ENCODE measurements at places on chromosomes 6 and 20.

GRCh38 chr6:25277857-25278256, 1.3 kb upstream of the CARMIL1 start:
- DNase-seq, result no peak

- no peak for DNase-seq
Observed at GRCh38 chr6:2793534-2794151, 28.4 kb downstream of the WRNIP1 start.

DNA sequence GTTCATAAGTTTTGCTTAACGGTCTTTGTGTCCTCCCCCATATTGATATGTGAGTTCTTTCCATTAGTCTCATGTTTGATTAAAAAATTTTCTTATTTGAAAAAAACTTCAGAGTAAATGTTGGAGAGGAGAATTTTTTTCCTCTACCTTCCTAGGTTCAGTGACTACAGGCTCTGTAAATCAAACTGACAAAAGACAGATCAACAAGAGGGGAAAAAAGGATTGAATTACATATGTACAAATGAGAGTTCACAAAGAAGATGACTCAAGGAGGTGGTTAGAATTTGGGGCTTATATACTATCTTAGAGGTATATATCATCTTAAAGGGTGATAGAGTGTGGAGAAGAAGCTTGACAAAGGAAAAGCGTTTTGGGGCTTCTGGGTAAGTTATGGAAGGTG, 5.6 kb downstream of the TMC2 start:
- no peak for DNase-seq

DNA sequence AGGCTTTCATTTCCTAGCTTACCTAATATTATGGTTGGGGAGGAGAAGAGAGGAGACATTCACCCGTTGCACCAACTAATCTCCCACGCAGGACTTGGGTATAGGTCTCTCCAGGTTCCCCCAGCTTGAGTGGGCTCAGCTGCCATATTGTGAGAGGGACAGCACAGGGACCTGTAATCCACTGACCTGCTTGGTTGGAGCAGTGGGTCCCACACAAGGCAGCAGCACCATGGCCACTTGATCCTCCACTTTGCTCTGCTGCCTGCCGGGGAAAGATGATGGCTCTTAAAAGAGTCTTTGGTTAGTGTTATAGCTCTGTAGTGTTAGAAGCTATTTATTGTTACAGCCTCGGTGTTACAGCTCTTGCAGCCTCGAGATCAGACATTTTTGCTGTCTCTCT, 22.5 kb upstream of the ECHDC1 start:
- no peak for DNase-seq

- no peak for DNase-seq
Observed at GRCh38 chr6:97293198-97293696, 10.2 kb upstream of the MMS22L start.

DNA sequence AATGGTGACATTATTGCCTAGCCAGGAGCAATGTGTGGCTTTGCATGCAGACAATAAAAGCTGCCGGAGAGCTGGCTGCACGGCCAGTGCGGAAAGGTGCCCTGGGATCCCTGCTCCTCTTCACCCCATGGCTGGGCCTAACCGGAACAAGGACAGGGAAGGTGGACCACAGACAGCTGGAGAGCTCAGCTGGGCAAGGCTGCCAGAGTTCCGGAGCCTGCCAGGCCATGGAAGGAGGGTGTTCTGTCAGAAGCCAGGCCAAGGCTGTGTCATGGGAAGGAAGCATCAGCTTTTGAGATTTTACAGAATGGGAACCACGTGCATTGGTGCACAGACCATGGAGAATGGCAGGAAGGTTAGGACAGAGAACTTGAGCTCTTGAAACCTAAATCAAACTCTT, 25.0 kb downstream of the MAP1LC3A start:
- DNase-seq, result no peak

GRCh38 chr6:142696123-142697000, 248.6 kb downstream of the HIVEP2 start:
- no peak for DNase-seq

DNA sequence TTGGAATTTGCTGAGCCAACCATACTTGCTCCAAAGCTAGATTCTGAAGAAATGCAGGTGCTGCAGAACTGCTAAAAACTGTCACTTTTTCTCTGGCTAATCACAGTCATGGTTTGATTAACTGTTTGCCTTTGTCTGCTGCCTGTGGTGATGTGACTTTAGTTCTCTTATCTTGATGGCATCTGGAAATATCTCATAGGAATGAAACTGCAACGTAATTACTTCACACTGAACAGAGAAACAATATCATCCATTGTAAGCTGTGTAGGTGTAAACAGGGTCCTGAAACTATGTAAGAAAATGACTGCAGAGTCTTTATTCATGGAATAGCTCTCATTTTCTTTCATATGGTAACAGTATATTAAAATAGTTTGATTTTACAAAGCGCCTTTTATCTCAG, 721.9 kb upstream of the HS3ST5 start:
- DNase-seq, result no peak

- no peak for DNase-seq
Observed at GRCh38 chr20:50655311-50655880, 35.9 kb downstream of the RIPOR3 start.

DNA sequence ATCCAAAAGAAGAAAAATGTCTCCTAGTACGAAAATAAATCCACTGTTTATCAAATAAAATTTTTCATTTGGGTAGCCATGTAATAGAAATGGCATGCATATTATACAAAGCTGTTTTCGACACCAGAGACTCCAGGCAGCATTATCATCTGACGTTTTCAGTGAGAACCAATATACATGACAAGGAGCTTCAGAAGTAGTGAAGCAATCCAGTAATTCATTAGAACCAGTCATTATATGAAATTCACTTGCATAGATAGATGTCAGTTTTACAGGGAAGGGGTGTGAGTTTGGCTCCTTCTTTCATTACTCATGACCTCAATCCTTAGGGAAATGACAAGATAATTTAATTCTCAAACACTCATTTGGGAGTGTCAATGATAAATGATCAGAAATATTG, 14.7 kb downstream of the HTR1B start:
- no peak for DNase-seq

GRCh38 chr6:123808556-123808955, 4.9 kb downstream of the NKAIN2 start:
- DNase-seq, result no peak

GRCh38 chr6:16659466-16660156, 101.6 kb downstream of the ATXN1 start:
- no peak for DNase-seq

DNA sequence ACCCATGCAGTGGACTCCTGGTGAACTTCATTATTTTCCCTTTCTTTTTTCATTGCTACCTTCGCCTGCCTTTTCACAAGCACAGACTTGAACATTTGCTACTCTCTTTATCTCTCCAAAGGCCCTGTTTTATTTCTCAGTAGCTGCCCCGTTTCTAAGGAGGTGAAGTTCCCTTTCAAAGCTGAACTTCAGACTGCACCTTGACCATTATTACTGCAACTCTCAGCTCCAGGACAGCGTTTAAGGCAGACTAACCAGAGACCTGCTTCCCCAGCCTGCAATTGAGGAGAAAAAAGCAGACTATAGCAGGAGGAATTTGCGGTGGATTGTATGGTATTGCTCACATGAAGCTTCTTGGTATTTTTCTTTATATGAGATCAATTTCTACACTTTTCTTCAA, 460.7 kb downstream of the CBLN4 start:
- DNase-seq, result no peak

GRCh38 chr6:111192911-111193555, 105.7 kb downstream of the SLC16A10 start:
- DNase-seq, result no peak

- DNase-seq, result no peak
Observed at GRCh38 chr6:90119618-90120017, 177.0 kb downstream of the BACH2 start.

DNA sequence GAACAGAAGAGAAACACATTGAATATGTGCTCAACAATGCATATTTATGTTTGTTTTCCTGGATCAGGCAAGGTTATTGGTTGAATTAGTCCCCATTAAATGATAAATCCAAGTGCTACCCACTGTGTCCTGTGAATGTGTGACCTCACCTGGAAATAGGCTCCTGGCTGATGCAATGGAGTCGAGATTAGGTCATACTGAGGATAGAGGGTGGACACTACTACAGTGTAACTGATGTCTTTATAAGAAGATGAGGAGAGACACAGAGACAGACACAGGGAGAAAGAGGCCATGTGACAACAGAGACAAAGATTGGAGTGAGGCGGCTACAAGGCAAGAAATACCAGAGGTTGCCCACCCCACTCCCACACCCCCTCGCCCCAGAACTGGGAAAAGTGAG, 559.3 kb downstream of the C6orf118 start:
- no peak for DNase-seq

DNA sequence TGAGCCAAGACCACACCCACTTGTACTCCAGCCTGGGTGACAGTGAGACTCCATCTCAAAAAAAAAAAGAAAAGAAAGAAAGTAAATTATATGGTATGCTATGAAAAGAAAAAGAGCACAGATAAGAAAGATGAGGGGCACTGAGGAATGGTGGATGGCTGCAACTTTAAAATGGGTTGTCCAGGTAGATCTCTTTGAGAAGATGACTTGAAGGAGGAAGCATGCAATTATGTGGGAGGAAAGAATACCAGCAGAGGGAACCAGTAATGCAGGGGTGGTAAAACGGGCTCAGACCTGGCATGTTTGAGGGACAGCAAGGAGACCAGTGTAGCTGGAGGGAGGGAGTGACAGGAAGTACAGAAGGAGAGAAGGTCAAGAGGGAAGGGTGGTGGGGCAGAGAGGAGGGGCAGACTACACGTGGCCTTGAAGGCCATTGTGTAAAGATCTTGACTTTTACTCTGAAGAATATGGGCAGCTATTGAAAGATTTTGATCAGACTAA, 22.3 kb downstream of the LINC00237 start:
- DNase-seq, result no peak

DNA sequence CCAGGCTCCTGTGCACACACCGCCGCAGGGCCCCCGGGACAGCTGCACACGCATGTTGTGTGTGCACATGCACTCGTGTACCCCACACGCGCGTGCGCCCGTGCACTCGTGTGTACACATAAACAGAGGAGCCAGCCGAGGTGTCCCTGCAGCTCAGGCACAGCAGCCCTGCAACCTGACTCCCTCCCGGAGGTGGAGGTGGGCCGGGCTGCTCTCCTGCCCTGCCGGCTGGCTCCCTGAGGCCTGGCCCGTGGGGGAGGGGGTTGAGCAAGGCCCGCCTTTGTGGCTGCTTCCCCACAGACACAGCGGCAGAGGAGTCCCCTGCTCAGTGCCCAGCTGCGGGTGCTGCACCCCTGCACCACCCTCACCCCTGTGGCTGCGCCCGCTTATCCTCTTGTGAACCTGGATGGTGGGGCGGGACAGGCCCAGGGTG, 624 bp downstream of the RBBP8NL start:
- peak; percentile 74 for DNase-seq

DNA sequence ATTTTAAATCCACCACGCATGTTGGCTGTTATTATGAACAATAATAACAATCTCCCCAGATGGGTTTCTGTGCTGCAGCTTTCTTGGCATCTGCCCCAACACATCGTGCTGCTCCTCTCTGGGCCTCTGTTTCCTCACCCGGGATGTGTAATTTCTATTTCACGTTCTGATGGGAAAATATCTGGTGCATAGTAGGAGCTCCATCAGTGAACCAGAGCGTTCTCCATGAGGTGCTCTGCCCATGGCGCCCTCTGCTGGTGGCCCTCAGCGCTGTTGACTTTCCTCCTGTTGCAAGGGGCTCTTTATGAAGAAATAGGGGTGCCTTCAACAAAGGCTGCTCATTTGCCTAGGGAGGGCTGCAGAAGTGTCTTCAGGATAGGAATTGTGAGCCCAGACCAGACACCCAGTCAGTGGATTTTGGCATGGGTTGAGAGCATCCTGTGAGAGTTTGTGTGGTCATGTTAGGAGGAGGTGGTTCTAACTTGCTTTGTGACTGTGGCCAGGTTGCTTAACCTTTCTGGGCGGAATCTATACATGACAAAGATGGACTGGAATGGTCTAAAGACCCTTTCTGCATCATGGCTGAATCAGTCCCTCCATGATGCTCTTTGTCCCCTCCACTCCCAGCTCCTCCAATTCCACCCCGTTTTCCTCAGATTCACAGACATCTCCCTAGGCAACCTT, 8.1 kb downstream of the SCRT2 start:
- peak; percentile 58 for DNase-seq

DNA sequence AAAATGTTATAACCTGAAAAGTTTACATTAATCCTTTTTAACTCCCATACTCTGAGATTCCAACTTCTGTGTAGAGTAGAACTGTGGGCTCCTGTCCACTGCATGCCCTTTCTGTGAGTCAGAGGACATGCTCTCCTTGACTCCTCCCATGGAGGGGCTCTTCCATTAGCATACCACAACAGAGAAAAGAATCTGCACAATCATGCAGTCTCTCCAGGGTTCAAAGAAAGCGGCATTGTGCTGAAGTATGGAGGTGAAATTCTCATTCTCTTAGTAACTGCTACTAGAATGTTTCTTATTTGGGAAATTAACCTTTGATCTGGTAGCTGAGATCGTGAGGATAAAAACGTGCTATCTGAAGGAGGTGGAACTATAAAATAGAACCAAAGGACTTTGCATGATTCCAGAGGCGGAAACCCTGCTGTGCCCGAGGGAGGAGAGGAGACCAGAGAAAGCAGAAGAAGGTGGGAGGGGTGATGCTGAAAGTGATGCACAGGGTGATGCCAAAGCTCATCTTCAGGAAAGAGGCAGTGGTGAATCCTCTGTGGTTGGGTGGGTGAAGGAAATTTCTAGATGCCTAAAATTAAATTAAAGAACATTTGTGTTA, 202.2 kb upstream of the PCSK2 start:
- DNase-seq, result peak; percentile 77

- no peak for DNase-seq
Observed at GRCh38 chr20:25308671-25309394, 60.9 kb downstream of the PYGB start.

- no peak for DNase-seq
Observed at GRCh38 chr6:31884528-31885035, 5.8 kb upstream of the SLC44A4 start.

DNA sequence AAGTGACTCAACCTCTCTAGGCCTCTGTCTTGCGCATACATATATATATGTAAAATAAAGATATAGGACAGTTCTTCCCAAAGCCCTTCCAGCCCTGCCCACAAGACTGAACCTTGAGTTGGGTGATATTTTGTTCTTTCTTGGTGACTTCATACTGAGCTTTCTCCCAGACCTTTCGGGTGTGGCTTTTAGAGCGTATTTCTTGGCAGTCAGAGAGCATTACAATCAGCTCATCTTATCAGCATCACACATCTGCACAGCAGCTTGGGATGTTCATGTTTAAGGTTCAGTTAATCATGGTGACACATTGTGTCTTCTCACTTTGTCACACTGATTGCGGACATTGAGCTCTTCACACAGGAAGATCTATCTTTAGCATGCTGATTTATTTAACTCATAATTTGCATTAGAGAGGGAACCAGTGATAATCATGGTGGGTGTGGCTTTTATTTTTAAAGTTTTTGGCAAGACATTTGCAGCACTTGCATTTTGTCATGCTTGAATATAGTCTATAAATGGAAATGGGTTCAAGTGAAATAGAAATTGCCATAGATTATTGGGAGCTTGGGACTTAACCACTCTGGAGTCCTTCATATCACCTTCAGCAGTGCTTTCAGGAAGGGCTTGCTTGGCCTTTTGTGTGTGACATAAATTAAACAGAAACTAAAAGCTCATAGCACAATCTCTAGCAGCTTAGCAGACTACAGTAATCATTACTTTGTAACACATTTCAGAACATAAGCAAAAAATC, 8.3 kb downstream of the KIF3B start:
- DNase-seq, result no peak

Measured in ELF-1 (cell line).